ENCODE measurements at places on chromosomes 16 and 17.

- DNase-seq, result no peak
Observed at GRCh38 chr17:43312011-43312410, 78.2 kb upstream of the RNU2-1 start.

DNA sequence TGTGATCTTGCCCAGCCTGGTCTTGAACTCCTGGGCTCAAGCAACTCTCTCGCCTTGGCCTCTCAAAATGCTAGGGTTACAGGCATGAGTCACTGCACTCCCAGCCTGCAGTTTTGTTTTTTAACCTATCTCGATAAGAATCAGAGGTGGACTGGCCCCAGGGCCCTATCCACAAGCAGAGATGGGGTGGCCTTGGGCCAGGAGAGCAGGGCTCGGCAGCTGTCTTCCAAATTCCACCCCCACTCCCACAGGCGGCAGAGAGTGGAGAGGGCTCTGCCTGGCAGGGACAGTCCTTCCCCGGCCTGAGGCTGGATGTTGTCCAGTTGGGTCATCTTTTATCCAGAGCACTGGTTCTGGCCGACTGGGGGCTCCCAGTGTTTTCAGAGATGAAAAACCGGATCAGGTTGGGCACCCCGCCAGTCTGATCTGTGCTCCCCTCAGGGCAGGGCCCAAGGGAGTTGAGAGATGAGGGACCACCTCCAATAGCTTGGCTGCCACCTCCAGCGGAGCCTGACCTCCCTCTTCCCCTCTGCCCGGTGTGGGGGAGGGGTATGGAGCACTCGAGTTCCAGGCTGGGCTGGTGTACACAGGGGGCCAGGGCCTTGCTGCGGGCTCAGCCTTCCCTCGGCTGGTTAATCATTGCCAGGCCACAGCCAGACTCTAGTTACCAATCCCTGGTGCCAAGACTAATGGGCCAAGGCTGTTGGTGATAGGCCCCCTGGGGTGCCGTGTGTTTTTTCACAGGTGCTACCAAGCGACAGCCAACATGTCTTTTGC lies 30.3 kb upstream of the MYO15B start:
- DNase-seq, result no peak

DNA sequence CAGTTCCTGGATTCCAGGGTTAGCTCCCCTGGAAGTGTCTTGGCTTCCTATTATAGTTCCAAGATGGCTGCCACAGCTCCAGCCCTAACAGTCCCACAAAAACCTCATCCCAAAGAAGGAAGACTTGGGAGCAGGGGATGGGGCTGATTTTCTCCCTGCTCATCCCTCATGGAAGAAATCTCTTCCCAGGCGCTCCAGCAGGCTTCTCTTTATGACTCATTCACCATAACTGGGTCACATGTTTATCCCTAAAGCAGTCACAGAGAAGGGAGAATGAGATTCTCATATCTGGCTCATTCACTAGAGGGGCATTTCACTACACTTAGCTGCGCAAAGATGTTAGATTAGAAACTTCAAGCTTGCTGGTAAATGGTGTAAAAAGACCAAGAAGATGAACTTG lies 206.5 kb upstream of the IRX3 start:
- DNase-seq, result no peak

DNA sequence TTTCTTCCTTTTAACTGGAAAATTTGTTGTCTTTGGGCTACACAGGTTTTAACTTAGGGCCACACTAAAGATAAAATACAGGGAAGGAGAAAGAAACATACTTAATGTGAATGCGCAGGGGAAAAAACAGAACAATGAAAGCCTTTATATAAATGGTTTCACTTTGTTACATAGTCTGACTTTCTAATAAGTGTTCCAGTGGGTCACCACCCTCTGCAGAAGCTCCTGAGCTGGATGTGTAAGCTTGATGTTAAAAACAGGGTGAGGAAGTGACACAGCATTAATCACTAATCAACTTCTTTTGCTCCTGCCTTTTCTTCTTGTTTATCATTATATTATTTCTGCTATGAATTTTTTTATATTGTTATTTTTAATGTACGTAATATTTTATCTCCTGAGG lies 445.6 kb upstream of the CA10 start:
- DNase-seq, result no peak

GRCh38 chr17:31294820-31295488 lies 2.1 kb downstream of the OMG start:
- DNase-seq, result no peak

GRCh38 chr17:9225305-9226101 lies 204.2 kb downstream of the NTN1 start:
- no peak for DNase-seq

GRCh38 chr17:1762233-1762900 lies 507 bp downstream of the SERPINF1 start:
- peak; percentile 76 for DNase-seq

GRCh38 chr17:30375661-30376060 lies 3.1 kb upstream of the CPD start:
- DNase-seq, result no peak

DNA sequence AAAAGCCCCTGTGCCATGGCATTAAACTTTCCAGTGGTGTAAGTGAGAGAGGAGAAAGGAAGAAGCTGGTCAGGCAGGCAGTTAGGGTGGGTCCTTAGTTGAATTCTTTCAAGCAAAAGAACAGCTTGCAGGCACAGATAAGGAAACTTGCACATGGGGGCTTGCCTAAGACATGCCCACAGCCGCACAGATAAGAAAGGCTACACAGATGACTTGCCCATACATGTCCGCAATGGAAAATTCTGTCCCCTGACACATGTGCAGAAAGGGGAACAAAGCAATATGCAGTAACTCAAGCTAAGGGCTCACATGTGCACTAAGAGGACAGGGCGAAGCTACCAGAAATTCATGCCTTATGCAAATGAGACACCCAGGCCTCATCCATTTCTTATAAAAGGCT lies 69.9 kb downstream of the GSG1L start:
- no peak for DNase-seq

Data from left forelimb (tissue), 1 donor.